GM18507 (cell line): ENCODE measurements at places on chromosomes 16 and 17.

- DNase-seq = no peak
Measured at GRCh38 chr16:27311448-27311830, 2.3 kb upstream of the IL4R start.

DNA sequence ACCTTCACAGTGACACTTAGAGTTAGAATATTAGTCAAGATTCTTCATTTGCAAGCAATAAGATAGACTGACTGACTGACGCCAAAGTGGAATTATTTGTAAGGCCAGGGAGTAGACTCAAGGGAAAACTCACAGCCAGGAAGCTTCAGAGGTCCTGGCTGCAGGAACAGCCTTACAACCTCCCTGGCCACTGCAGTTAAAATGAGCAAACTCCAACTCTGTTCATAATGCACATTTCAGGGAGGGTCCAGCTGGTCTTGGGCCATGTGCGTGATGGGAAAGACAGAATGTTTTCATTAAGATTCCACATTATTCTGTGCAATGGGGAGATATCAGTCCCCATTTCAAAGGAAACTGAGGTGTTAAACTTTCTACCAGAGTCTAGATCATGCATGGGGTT is 9.9 kb downstream of the CAPNS2 start:
- no peak for DNase-seq

- no peak for DNase-seq
Measured at GRCh38 chr17:69743091-69743490, 328.6 kb downstream of the MAP2K6 start.

GRCh38 chr16:68470461-68471150 is 22.3 kb upstream of the SMPD3 start:
- DNase-seq = peak; percentile 51

DNA sequence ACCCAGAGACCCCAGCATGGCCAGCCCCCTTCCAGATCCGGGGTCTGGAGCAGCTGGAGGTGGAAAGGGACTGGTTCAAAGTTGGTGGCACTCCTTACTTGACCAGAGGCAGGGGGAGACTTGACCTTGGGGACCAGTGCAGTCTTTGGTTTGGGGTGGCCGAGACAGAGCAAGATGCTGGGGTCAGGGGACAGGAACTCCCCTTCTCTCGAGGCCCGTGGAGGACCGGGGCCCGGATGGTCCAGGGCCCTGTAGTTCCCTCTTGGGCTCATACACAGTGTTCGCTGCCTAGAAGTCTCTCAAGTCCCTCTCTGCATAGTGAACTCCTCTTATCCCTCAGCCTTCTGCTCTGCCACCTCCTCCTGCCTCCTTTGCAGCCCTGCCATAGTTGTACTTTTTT is 601 bp upstream of the PRSS33 start:
- DNase-seq = no peak

- no peak for DNase-seq
Measured at GRCh38 chr16:48517493-48517892, 92.5 kb downstream of the N4BP1 start.

DNA sequence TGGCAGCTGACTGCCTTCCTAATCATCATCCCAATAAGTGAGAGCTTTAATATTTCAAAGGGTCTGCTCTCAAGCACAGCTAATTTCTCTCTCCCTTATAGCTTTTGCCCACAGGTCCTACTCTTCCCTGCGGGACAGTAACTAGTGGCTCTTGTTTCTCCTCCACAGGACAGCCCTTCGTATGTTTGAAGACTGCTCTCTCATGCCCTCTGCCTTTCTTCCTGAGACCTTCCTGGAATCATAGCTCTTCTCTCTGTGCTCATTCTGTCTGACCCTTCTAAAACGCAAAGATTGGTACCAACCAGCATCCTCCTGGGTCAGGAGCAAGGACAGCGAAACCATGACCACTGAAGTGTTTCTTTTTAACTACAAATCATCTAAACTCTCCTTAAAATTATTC is 168.9 kb downstream of the GRIN2A start:
- no peak for DNase-seq

DNA sequence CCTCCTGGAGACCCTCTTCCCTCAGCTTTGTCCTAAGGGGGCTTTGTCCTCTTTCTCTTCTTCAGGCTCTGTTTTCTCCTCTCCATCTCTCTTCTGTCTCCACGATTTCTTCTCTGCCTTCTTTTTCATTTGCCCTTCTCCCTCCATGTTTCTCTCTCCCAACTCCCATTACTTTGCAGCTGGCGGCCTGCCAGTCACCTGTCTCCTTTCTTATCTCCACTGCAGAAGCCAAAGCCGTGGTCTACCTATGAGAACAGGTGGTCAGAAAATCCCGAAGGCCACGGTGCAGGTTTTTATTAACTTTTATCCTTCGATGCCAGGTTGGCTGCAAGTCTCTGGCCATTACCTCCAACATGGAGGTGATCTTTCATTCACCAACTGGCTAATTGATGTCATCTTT is 45.1 kb downstream of the FZD2 start:
- DNase-seq = no peak

- DNase-seq = peak; percentile 59
Measured at GRCh38 chr16:70416748-70417616, 21.9 kb downstream of the ST3GAL2 start.

DNA sequence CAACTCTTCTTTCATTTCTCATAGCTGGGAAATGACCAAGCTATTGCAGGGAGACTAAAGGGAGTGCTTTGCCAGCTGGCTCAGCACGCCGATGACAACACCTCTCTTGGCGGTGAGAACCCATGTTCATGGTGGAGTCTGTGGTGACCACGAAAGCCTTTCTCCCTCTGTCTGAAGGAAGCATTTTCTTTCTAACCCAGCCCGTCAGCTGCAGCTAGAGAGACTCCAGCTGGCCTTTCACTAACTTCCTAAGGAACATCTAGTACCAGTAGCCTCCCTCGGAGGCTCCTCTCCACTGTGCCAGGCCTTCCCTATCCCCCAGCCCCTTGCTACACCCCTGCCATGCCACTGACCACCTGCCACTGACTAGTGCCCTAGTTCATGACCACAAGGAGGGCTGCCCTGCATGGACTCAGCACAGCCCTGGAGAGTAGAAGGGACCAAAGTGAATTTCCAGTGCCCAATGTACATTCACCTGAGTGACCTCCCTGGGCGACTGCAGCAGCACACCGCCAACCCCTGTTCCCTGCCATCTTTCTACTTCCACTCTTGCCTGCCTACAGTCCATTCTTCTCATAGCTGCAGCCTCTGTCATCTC is 81.3 kb downstream of the CBLN1 start:
- no peak for DNase-seq

- DNase-seq = no peak
Measured at GRCh38 chr17:70013911-70014310, 61.1 kb upstream of the KCNJ16 start.

DNA sequence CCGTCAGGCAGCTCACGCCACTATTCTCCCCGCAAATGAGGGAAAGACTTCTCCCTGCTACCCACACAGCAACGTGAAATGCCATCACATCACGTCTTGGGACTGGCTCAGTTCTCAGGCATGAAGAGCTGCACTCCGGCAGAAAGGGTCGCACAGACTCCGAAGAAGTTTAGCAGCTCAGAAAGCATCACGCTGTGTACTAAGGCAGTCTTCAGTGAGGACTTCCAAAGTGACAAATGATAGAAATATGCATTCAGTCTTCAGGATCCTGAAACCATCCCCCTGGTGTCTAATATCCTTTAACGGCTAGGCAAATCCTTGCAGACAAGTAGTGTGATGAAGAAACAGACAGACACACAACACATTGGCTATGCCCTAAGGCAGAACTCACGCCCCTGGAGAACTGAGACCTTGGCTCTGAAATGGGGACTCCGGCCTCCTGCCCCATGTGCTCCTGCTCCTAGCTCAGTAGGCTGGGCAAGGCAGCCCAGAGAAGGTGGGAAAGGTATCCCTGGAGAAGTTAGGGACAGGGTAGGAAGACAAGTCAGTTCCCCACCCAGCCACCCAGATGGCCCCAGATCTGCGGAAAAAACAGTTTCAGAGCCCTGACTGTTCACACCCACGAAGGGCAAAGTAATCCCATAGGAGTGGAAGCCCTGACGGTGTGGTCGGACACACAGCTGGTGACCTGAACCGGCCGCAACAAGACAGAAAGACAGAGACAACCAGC is 1.6 kb downstream of the XYLT1 start:
- DNase-seq = no peak

DNA sequence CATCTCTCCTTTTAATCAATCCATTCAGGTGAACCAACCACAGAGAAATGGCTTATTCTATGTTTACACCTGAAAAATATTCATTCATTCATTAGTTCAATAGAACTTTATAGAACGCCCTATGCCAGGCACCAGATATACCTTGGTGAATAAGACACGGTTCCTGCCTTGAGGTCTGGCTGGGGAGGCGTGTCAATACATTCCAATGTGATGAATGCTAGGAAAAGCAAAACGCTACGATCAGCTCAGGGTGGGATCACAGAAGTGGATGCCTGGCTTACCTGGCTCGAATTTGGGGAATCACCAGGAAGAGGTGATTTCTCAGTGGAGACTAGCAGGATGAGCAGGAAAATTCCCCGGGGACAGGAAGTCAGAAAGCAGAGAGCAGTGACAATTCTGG is 17.5 kb upstream of the WFIKKN2 start:
- DNase-seq = no peak

- DNase-seq = no peak
Measured at GRCh38 chr16:28609631-28610594, at the start of gene SULT1A1. Gene SULT1A1, minus strand, starts transcription at chr16:28610044. Its CDS starts 1,189 bp downstream, at chr16:28608855.

- DNase-seq = no peak
Measured at GRCh38 chr17:3157218-3157617, 29.9 kb upstream of the OR1G1 start.

DNA sequence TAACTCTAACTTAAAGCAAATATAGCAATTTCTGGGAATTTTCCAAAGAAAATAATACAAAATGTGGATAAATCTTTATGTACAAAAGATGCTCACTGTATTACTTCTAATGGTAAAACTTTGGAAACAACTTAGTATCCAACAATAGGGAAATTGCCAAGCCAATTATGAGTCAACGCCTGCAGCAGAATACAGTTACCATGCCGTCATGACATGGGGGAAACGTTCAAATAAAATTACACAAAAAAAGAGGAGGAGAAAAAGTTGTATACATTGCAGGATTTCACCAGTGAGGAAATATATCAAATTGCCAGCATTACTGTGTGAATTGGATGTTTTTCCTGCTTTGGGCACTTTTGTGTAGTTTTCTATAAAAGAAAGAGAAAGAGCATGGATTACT is 469.6 kb downstream of the SOX9 start:
- no peak for DNase-seq

- DNase-seq = no peak
Measured at GRCh38 chr16:10086620-10087019, 95.6 kb downstream of the GRIN2A start.

GRCh38 chr17:66920435-66920834 is 44.1 kb upstream of the CACNG4 start:
- DNase-seq = no peak

DNA sequence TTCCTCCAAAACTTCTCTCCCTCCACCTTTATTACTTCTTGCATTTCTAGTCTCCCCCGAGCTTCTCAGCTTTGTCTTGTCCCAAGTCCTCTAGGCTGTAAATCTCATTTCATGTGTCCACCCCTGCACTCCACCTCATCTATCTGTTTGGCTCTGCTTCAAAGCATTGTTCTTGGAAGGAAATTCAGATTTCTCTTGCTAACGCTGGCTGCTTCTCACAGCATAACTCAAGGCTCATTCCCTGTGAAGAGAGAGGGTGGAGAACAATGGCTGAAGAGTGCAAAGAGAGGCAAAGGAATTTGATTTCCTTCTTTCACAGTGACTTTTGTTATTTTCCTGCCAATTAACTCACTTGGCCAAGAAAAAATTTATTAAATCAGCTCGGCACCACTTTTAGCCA is 476.5 kb downstream of the TMEM114 start:
- DNase-seq = no peak

DNA sequence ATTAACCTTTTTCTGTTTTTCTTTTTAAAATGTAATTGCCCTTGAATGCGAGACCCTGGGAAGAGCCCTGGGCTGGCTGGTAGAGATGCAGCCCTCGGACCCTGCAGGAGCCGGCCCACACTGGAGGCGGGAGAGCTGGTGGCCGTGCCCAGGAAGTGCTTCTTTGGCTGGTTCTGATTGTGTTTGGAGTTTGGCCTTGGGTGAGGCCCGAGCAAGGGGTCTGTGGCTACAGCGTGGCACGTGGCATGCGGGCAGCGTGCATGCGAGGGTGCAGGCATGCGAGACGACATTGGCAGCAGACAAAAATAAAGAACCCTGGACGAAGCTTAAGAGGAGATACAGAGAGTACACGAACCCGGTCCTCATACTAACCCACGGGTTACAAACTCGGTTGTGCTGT is 49.7 kb downstream of the PRMT7 start:
- DNase-seq = no peak

DNA sequence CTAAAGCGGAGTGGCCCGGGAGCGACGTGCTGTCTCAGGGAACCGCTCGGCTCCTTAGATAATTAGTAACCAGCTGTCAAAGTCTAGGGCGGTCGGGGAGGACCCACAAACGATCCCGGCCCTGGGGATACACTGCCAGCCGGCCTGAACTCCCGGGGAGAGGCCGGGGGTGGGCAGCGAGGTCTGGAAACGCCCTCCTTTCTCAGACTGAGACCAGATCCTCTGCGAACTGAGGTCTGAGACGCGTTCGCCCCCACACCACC is 1.3 kb downstream of the HNF1B start:
- no peak for DNase-seq

GRCh38 chr16:85872734-85873133 is 26.2 kb upstream of the IRF8 start:
- DNase-seq = no peak

DNA sequence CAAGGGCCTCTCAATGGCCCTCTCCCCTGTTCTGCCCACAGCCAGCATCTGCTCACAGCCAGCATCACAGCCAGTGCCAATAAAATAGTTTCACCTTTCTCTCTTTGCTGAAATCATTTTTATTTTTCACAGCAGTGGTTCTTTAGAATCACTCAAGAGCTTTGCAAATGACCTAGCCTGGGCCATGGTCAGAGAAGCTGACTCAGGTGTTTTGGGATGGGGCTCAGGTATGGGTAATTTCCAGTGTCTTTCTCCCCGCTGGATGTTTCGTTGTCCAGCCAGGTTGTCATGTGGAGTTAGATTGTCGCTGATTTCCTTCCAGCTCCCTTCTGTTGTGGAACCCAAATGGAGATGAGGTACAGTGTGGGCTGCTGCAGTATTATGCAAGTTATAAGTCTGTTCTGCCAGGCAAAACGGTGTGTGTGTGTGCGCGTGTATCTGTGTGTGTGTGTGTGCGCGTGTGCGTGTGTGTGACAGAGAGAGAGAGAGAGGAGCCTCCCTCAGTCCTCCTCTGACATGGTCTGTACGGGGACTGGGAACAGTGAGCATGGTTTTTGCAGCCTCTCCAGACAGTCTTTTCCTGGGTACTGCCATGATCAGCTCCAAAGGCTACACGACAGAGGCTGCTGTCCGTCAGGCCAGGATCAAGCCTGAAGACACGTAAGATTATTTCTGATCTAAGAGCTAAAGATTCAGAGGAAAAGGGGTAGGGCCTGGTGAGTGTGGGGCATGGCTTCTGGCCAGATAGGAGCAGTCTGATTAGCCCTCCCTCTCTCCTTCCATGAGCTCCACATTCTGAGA is 1.4 kb upstream of the PMP22 start:
- no peak for DNase-seq

GRCh38 chr17:51848451-51848850 is 310.1 kb downstream of the CA10 start:
- no peak for DNase-seq

GRCh38 chr17:7024402-7024785 is 1.5 kb downstream of the BCL6B start:
- no peak for DNase-seq

- peak; percentile 3 for DNase-seq
Measured at GRCh38 chr16:58940609-58941008, 206.5 kb upstream of the GOT2 start.
